ENCODE measurements at places on chromosomes 2 and 18.

DNA sequence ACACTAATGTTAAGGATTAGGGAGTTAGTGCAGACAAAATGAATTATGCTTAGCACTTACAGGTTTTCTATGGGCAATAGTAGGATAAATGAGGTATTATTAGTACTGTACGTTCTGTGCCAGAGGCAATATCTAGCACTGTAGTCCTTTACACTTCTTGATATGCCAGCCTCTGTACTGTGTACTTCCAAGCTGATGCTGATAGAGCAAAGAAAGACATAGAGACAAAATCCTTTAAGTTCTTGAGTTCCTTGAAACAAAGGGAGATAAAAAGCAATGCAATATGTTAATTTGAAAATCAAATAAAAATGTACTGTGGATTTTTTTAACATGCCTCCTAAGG is 1234.0 kb upstream of the NXPH2 start:
- no peak for DNase-seq

DNA sequence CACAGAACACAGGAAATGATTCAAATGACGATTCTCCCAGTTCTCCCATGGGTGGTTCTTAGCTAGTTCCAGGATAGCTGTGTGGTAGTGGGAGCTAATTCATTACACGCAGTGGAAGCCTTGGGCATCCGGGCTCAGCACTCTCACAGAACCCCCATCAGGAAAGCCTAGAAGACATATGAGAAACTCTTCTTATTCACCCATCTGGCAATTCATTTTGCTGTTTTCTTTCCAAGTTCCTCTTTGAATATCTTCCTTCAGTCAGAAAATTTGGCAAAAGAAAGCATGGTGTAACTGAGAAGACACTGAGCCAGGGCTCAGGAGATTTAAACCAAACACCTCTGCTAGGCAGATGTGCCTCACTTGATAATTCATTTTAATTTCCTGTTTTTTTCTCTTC is 85.2 kb upstream of the FN1 start:
- DNase-seq: no peak

GRCh38 chr2:214104967-214105366 is 305.9 kb upstream of the VWC2L start:
- DNase-seq: no peak

GRCh38 chr2:24354957-24355356 is 5.4 kb downstream of the ITSN2 start:
- no peak for DNase-seq

GRCh38 chr2:186466743-186467142 is 19.3 kb upstream of the ZC3H15 start:
- DNase-seq: no peak

DNA sequence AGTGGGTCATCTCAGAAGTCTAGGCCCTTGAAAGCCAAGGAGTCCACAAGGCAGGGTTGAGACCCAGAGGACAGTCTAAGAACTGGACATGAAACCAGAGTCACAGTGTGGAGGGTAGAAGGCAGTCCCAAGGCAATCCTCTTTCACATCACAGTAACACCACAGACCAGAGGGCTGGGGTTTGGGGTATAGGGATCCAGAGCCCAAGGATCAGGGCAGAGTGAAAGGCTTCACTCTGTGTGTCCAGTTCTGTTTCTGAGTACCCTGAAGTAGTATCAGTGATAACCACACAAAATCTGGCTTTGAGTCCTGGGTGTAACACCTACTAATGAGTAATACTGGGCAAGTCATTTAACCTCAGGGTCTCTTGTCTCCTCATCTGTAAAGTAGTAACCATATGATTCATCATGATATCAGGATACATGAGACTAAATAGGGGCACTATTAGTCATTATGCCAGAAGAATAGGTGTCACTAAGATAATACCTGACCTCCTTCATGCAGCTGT is 91.0 kb downstream of the ICA1L start:
- DNase-seq: no peak

DNA sequence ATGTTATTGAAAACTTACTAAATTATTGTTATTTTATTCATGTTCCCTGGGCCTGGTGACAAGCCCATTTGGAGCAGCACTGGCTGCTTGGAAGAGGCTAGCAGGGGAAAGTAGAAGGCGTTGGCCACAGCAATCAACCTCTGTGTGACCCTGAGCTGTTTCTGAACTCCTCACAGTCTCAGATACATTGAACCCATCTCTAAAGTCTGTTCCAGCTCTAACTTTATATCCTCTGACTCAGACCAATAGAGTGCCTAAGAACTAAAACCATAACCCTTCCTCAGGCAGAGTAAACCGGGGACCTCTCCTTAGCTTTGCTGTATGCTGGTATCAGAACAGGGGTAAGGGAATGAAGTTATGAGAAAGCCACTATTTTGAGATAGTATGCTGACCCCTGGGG is 96.4 kb upstream of the NOL4 start:
- no peak for DNase-seq

DNA sequence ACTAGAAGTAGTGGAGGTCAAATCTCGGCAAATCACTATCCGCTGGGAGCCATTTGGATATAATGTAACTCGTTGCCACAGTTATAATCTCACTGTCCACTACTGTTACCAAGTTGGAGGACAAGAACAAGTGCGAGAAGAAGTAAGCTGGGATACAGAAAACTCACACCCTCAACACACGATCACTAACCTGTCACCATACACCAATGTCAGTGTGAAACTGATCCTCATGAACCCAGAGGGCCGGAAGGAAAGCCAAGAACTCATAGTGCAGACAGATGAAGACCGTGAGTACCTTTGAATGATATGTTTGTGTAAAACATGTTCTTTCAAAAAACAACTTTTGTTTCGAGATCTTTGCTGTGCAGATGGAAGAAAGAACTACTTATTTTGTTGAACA is 502.6 kb downstream of the PTPRM start:
- DNase-seq: no peak

DNA sequence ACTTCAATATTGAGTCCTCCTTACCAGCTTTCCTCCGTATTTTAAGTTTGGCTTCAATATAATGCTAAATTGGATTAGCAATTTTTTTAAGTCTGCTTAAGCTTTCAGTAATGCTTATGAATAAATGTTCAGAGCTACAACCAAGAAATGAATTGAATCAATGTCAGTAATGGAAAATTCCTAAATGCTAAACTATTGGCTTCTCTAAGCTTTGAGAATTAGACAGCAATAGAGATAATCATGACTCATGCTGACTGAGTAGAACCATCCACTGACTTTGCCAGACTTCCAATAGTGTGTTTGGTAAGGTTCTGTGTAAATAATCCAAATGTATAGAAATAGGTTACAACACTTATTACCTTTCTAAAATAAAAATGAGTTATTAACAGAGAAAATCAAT is 8.9 kb upstream of the PDE1A start:
- no peak for DNase-seq

GRCh38 chr18:1906421-1906820 is 664.9 kb downstream of the METTL4 start:
- no peak for DNase-seq

DNA sequence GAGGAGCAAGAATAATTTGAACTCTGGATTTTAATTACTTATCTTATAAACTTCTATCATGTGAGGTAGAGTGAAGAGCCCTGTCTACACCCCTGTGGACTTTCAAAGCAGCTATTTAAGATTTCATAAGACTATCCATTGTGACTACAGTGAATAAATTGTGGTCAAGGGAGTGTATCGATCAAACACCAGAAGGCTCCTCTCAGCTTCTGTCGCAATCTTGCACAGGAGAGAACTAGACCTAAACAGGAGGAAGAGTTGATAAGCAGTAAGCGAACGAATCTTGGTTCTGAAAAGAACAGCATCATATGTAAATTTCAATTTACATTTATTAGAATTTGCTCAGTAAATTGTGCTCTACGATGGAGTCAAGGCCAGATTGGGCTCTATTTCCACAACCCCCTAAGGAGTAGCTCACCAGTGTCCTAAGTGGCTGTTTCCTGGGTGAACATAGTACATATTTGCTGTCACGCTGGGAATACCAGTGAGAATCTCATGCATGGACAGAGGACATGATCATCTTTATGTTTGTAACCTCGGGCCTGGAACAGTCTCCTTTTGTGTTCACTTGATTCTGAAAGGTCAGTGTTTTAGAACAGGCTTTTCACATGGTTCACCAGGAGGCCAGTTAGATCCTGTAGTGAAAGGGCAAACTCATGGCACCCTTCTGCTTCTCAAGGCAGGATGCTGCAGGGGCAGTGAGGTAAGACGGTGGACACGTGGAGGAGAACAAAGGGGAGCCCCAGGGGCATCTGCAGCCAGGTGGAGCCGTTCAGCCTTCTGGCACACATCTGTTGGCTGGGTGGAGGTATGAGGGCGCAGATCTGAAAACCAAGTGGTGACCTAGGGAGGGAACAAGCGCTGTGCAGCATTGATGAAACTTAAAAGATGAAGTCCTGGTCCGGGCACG is 33.3 kb downstream of the NPAS2 start:
- no peak for DNase-seq

GRCh38 chr2:173941567-173941966 is 23.6 kb downstream of the SP3 start:
- no peak for DNase-seq

DNA sequence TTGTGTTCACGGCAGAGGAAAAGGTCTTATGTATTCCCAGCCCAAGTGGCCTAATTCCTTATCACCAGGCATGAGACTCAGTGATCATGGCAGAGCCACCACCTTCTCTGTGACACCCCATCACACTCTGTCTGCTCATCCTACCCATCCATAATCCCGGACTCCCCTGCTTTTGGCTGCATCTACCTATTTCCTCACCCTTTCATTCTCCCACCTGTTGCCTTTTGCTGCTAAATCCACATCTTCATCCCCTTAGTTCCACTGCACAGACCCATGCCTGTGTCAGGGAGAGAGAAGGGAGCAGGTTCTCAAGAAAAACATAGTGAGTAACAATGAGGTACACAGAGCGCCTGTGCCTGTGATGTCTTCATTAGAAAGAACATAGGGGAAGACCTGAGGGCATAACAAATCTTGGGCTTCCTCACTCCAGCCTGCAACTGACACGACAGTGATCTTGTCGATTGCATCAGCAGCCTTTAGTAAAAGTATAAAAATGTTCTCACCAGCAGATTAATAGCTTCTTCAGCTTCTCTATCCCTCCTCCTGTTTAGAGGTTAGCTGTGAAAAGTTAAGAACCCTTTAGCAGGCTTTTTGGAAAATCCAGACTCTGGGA is 246.5 kb upstream of the SPRED2 start:
- DNase-seq: no peak

- DNase-seq: no peak
Measured at GRCh38 chr2:141932261-141932660, 198.6 kb downstream of the LRP1B start.

- DNase-seq: no peak
Measured at GRCh38 chr2:17754773-17755425, 961 bp downstream of the GEN1 start.

- no peak for DNase-seq
Measured at GRCh38 chr2:64617631-64618151, 36.0 kb downstream of the SERTAD2 start.

- DNase-seq: no peak
Measured at GRCh38 chr2:155062250-155062921, 363.9 kb downstream of the KCNJ3 start.

- no peak for DNase-seq
Measured at GRCh38 chr18:49694402-49694801, 118.9 kb downstream of the ACAA2 start.

Data from cardiac muscle cell (in vitro differentiated cells and primary cell).